ENCODE measurements at places on chromosomes 1 and 21. TPM values are rescaled to one million over a fixed set of nuclear protein-coding genes. Genes with fewer than 3 reads are reported as not detected.

- DNase-seq, result no peak
Measured at GRCh38 chr1:17768651-17769241, 13.6 kb downstream of the ACTL8 start.

DNA sequence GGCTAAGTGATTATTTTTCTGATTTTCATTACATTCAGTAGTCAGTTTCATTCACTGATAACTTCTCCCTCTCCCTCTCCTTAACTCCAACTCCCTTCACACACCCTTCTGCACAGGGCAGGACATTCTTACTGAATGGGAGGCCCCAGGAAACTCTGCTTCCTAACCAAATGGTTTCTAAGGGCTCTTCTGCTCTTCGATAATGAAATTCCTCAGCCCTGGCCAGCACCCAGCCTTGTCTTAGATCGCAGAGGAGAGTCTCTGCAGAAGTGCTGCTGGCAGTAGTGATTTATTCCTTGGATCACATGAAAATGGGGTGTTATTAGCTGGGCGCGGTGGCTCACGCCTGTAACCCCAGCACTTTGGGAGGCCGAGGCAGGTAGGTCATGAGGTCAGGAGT is 16.4 kb downstream of the PLEKHM2 start:
- DNase-seq, result no peak

- no peak for DNase-seq
Measured at GRCh38 chr21:35635261-35635660, 425.1 kb downstream of the SETD4 start.

GRCh38 chr1:3603571-3604467 is 7.5 kb downstream of the MEGF6 start:
- no peak for DNase-seq

DNA sequence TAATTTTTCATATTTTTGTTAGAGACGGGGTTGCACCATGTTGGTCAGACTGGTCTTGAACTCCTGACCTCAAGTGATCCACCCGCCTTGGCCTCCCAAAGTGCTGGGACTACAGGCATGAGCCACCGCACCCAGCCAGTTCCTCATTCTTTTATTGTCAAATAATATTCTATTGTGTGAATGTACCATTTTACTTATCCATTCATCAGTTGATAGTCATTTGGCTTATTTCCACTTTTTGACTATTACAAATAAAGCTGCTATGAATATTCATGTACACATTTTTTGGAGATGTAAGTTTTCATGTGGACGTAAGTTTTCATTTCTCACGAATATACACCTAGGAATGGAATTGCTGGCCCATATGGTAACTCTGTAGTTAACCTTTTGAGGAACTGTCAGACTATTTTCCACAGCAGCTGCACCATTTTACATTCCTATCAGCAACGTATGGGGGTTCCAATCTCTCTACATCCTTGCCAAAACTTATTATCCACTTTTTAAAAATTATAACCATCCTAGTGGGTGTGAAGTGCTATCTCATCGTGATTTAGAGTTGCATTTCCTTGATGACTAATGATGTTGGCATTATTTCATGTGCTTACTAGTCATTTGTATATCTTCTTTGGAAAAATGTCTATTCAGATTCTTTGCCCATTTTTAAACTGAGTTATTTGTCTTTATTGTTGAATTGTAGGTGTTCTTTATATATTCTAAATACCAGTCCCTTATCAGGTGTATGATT is 12.7 kb downstream of the PACC1 start:
- no peak for DNase-seq

GRCh38 chr1:77342745-77343144 is 60.9 kb downstream of the AK5 start:
- no peak for DNase-seq

- no peak for DNase-seq
Measured at GRCh38 chr1:15941899-15942660, 33.8 kb downstream of the ZBTB17 start.

DNA sequence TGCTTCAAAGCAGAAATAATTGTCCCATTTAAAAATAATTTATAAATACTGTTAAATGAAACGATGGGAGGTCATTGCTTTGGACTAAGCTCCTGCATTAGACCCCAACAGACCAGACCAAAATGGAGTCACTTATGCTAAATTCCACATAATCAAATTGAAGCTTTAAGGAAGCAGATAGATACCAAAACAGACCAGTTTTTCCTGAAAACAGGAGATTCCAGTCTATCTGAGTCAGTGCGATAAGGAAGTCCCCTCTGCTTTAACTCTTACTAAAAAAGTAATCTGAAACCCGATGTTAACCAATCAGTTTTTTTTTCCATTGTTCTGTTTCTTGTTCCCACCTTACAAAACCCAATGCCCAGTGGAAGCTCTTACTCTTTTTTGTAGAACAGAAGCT is 16.2 kb upstream of the DNASE2B start:
- no peak for DNase-seq

The MMEL1 gene
- polyA plus RNA-seq, result 14.3 TPM
